ENCODE measurements at places on chromosomes 5 and 9.

DNA sequence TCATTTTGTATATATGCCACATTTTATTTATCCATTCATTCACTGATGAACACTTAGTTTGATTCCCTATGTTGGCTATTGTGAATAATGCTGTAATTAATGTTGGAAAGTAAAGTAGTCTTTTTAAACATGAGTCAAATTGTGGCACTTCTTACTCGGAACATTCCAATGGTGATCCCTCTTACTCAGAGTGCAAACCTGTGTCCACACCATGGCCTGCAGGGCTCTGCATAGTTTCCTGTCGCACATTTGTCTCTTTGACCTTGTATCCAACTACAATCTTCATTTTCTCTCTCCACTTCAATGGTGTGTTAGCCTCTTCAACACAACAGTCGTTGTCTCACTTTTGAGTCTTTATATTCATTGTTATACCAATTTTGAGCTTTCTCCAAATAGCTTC lies 98.1 kb upstream of the PAPPA start:
- no peak for DNase-seq

DNA sequence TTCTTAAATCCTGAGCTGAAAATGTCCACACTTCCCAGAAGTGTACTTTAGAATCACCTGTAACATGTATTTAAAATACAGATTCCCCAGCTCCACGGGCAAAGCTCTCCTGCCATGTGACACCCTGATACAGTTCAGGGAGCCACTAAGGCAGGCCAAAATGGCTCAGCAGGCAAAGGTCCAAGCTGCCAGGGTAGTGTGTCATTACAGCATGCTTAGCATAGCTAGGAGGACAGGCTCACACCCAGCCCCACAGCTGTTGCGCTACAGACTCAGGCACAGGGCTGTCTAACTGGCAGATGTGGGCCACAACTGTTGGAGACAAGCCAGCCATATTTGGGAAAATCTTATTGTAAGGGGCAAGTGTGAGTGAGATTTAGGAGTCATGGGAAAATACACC lies 73.0 kb downstream of the C9orf85 start:
- no peak for DNase-seq

GRCh38 chr5:139037732-139038131 lies 160.4 kb downstream of the SIL1 start:
- no peak for DNase-seq

- no peak for DNase-seq
Observed at GRCh38 chr5:134127988-134128647, 13.6 kb downstream of the TCF7 start.

DNA sequence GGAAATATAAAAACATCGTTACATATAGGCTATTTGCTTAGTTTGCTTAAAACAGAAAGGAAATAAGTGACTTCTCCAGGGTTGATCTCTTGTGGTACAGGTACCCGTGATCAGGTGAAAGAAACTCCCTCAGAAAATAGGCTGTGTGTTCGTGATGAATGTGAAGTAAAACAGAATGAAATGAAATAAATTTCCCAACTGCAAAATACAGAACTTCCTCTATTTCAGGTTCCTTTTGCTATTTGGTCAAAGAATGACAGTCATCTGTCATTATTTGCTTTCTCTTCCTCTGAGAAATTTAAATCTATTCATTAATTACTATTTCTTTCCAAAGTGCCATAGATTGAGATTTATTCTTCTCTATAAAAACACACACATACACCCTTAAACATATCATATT lies 408.1 kb downstream of the FAM170A start:
- no peak for DNase-seq

GRCh38 chr5:121399879-121400278 lies 451.8 kb upstream of the FTMT start:
- no peak for DNase-seq

DNA sequence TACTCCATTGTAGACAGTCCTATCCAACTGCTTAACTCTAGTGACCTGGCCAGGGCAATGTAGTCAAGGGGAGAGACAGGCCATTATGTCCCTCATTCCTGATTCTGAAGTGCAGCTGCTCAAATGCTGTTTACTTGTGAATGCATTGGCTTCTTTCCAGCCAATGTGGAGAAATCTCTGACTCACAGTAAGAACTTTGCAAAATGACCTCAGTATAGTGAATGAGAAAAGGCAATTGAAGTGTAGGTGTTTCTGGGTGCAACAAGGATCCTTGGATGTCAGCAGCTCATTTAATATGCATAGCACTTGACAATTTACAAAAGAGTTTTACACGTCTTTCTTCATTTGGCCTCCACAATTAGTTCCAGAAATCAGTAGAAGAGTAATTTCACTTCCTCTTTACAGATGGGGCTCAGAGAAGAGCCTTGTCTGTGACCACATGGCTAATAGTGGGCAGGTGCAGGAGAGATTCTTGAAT lies 367.2 kb downstream of the OSTF1 start:
- DNase-seq, result no peak

DNA sequence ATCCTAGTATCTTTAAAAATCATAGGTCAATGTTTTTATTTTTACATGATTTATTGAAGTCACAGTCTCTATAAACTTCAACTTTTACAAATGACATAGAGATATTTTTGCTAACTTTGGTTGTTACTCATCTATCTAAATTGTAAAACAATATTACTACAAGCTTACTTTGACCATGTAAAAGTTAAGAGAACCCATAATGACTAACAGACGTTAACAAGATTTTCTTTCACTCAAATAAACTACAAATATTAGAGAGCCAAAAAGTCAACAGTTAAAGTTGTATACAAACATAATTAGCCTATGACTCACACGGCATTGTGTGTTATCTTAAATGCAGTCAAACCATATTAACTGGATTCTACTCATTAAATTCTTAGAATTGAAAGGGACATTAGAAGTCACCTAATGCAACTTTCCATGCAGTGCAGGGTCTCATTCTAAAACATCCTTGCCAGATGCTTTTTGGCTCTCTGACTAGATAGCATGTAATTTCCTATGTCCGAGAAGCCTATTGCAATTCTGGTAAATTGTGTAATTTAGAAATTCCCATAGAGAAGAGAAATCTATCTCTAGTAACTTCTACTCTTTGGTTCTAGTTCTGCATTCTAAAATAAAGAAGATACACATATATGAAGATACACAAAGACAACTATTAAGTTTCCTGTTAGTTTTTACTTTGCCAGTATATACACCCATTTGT lies 42.2 kb upstream of the UGT3A2 start:
- DNase-seq, result no peak

- no peak for DNase-seq
Observed at GRCh38 chr9:136721339-136722092, 9.1 kb downstream of the DIPK1B start.

GRCh38 chr5:37999593-37999992 lies 159.8 kb upstream of the GDNF start:
- DNase-seq, result no peak

DNA sequence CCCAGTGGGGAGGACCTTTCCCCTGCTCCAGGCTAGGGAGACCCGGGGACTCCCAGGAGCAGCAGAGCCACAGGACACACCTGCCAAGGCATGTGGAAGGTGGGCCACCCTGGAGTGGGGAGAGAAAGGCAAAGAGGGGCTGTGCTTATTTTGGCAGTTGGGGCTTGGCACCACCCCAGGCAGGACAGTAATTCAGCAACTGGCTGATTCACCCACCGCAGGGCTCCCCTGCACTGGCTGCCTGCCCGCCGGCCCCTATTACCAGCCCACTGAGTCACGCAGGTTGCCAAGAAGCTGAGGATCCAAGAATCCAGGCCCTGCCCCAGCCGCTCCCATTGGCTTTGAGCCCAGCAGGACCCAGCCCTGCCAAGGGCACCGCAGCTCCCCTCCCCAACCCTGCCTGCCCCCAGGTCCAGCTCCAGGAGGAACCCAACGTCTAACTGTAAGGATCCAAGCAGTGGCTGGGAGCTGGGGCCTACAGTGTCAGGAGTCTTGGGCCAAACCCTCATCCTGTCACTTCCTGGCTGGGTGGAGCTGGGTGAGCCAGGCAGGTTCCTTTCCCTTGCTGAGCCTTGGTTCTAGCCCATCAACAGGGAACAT lies 14.2 kb upstream of the RALGDS start:
- DNase-seq, result no peak

GRCh38 chr5:139849942-139850341 lies 54.3 kb downstream of the PSD2 start:
- DNase-seq, result no peak

- no peak for DNase-seq
Observed at GRCh38 chr9:77999231-77999631, 32.4 kb downstream of the GNAQ start.

DNA sequence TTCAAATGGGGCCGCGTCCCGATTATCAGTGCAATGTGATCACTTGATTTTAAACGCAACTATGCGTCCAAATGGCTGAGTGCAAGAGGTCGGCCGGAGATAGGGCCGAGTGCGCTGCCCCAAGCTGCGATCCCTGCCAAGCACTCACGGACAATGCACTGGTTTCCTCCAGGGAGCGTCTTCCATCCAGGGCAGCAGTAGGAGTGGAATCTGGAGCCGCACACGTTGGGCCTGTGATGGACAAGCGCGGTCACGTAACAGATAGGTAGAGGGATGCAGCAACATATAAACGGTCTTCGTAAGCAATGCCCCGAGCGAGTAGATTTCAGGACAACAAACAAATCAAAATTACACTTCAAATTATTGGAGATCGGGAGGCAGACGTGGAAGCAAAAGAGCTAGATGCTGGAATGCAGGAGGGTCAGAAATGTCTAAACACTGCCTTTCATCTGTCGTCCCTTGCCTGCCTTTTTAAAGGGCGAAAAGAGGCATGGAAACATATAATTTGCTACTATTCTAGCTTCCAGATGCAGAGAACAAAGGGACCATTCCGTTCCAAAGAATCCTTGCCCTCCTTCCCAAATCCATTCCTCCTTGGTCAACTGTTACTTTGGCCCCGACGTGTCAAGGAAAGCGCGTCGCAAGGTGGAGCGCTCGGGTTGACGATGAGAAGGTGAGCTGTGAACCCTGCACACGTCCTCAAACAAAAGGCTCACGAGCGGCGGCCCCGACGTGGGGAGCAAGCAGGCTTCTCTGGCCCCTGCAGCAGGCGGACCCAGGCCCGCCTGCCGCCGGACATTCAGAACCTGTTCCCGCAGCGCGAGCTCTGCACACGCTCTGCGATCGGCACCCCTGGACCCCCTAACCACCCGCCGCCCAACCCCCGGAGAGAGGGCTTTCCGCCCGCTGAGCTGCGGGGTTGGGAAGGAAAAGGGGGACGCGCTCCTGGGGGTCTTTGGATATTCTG lies 1.5 kb downstream of the FBN2 start:
- DNase-seq, result no peak

DNA sequence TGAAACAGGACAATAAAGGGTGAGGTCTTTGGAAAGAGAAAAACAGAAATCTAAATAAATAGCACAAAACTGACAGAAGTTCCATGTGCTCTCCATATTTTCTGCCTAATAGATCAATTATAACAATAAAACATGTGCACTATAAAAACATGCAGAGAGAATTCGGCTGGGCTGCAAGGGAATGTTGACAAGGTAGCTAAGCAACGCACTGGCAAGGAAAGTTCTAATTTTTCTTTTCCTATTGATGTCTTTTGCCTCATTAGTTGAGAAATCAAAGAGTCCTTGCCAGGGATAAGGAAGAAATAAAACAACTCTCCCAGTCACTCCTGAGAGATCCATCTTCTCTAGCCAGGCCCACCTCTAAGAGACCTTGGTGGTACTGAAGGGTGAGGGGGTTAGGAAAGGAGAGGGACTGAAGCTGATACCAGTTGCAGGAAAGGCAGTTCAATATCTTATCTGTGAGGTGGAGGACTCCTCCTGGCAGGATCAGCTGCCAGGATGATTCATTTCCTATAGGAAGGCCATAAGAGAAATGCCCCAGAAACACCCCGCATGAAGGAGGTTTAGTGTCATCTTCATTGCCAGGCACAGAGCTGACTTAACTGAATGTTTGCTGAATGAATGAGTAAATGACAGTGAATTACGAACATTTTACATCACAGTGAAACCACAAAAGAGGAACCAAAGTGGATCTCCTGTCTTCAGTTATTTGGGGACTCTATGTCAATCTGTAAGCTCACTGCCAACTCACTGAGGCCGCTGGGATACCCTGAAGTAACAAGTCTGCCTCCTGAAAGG lies 63.7 kb upstream of the IFNK start:
- DNase-seq, result no peak

DNA sequence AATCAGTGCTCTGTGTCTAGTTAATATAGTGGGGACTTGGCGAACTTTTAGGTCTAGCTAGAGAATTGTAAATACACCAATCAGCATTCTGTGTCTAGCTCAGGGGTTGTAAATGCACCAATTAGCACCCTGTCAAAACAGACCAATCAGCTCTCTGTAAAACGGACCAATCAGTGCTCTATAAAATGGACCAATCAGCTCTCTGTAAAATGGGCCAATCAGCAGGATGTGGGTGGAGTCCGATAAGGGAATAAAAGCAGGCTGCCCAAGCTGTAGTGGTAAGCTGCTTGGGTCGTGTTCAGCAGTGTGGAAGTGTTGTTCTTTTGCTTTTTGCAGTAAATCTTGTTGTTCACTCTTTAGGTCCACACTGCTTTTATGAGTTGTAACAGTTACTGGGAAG lies 3.6 kb upstream of the OTULINL start:
- DNase-seq, result no peak

GRCh38 chr5:101437351-101437750 lies 534.3 kb upstream of the ST8SIA4 start:
- no peak for DNase-seq

DNA sequence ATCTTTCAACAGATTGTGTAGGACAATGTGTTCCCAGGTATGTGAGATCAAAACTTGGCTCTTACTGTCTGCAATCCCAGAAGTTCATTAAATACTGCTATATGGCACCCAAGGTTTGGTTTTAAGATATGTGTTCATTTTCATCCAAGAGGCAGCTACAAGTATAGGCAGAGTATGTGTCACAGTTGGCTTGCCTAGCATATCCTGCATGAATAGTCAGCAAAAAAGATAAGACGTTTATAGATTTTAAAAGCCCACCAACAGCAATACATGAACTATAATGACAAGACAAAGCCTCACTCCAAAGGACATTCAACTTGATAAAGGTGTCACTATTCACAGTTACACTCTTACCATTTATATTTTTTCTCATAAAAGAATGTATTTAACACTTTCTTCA lies 99.1 kb downstream of the BNC2 start:
- DNase-seq, result no peak

DNA sequence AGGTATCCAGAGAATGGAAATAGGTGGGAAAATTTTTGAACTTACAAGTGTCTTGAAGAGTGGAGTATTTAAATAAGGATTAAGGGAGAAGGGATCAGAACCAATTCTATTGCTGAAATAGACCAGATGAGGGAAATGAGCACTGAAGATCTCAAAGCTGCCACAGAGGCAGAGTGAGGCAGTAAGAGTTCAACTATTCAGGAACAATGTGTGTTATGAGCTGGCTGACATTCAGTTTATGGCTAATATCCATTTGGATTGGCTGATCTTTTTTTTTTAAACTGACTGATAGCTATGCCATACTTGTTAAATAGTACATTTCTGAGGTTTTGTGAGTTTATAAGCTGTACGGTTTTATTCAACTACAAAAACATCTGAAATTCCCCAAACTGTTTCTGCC lies 95.3 kb upstream of the GNA14 start:
- DNase-seq, result no peak

- no peak for DNase-seq
Observed at GRCh38 chr5:91670122-91670521, 287.0 kb upstream of the ARRDC3 start.

- no peak for DNase-seq
Observed at GRCh38 chr5:13408616-13409015, 535.9 kb downstream of the DNAH5 start.

GRCh38 chr9:128845186-128845931 lies 15.8 kb upstream of the SPOUT1 start:
- no peak for DNase-seq
